Activated CD4-positive, alpha-beta memory T cell treated with anti-CD3 and anti-CD28 coated beads for 36 hours (primary cell): ENCODE measurements at places on chromosomes 1 and 21. TPM values are rescaled to one million over a fixed set of nuclear protein-coding genes. Genes with fewer than 3 reads are reported as not detected.

DNA sequence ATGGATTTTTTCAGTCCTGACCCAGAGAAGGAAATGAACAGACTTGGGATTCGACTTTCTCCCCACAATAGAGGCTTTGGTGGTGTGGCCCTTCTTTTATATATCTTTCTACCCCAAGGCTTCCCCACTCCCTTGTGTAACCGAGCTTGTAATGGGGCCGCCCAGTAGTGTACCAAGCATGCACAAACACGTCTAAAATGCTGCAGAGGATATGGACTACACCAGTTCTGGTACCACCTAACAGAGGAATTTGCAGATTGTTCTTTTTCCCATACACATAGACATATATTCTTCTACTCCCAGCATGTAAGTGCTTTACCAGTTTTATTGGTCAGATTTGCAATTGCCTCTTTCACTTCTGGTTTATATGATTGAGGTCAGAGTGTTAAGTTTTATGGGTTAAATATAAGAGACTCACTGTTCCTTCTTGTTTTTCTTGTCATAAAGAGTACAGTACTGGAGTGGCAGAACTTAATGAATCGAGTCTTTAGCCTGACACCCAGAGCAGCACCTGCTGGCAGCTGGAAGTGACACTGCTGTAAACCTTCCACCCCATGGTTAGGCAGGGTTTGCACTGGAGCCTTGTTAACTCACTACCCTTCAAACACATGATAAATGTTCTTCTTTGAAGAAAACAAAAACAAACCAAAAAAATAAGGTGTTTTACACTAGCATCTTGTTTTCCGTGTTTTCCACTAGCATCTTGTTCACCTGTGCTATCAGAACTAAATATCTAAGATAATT lies 198.6 kb downstream of the PTPRC start:
- no peak for DNase-seq

DNA sequence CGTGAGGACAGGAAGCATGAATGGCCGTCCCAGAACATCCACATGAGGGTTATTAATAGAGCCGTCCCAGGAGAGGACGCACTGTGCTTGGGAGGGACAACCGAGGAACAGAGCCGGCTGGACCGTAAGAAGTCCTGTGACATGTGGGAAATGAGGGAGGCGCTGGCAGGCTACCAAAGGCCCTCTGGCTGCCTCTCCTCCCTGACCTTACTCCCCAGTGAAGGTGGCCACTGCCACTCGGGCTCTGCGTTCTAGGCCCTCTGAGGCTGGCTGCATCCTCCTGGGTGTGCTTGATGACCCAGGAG lies 15.5 kb upstream of the NPPB start:
- DNase-seq: no peak

- DNase-seq: no peak
These were observed 280.8 kb upstream of the DPYD start for GRCh38 chr1:98201666-98202081.

The LHX8 gene
- not detected for total RNA-seq

DNA sequence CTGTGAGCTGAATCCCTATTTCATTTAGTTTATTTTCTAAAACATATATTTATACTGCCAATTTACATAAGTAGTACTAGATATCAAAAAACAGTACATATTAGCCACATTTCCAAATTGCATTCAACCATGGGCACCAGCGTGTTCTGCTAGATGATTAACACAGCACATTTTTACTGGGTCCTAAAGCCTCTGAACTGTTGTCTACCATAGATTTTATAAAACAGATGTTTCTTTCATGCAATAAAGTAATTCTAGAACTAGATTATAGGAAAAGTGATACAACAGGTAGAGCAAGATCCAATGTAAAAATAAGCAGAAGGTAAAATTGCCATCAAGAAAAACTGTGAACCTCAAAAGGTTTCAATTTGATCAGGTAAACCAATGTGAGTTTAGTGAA lies 108.6 kb downstream of the FAF1 start:
- DNase-seq: no peak

The TNFAIP8L2 gene
- total RNA-seq: 26.7 TPM
